Central memory CD8-positive, alpha-beta T cell (primary cell): ENCODE measurements at places on chromosomes 3 and 15.
A peak's percentile ranks its signal among the peaks of the same experiment; 100 is the strongest.

DNA sequence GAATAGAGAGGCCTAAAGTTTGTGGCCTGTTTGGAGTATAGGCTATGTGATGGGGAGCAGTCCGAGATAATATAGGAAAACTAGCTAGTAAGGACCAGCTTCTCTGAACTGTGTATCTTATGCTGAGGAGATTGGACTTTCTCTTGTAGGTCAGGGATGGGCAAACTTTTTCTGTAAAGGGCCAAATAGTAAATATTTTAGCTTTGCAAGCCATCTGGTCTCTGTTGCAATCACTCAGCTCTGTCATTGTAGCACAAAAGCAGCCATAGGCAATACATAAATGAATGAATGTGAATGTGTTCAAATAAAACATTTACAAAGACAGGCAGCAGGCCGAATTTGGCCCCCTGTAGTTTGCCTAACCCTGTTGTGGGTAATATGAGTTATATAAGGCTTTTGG is 24.5 kb downstream of the TMOD3 start:
- H3K4me1 ChIP-seq: peaks cover 67% of the 10 kb centered on the region
- peaks cover 2% of the 10 kb centered on the region for H3K36me3 ChIP-seq
- no peaks in the 10 kb centered on the region for H3K27me3 ChIP-seq
- no peak for DNase-seq

DNA sequence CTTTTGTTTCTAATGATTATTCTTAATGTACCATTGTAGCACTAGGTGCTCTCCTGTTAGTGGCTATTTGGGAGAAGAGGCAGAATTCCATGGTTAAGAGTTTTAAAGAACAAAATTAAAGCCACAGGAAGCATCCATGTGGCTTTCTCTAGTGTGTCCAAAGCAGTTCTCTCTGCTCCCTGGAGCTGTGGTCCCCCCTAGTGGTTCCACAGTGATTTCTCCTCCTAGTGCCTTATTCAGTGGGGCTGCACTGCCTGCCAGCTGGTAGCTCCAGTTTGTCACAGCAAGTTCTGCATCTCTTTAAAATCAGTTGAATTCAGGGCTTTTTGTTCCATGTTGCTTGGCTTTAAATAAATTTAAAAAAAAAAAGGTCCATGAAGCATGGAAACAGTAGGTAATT is 39.6 kb upstream of the FAM98B start:
- H3K4me3 ChIP-seq: no peak overlapping the region
- no peak overlapping the region for H3K27ac ChIP-seq
- H3K27me3 ChIP-seq: peaks cover 69% of the 10 kb centered on the region
- H3K36me3 ChIP-seq: peaks cover 2% of the 10 kb centered on the region
- DNase-seq: no peak

DNA sequence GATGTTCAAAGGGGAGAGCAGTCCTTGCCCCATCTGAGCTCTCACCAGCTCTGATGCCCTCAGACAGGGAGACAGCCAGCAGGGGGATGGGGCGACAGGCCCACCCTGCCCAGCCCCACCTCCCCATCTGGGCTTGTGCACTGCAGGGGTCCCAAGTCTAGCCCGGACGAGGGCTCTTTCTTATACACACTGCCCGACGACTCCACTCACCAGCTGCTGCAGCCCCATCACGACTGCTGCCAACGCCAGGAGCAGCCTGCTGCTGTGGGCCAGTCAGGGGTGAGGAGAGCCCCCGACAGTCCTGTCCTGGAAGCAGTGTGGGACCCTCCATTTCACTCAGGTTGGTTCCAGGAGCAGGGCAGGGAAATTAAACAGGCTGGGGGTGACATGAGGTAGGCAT is 73.9 kb downstream of the BOC start:
- peaks cover 2% of the 10 kb centered on the region for H3K36me3 ChIP-seq
- no peak overlapping the region for H3K4me3 ChIP-seq
- peaks cover 29% of the 10 kb centered on the region for H3K27me3 ChIP-seq
- DNase-seq: no peak

- no peak overlapping the region for H3K4me3 ChIP-seq
- peaks cover 26% of the 10 kb centered on the region for H3K4me1 ChIP-seq
- H3K27me3 ChIP-seq: peaks cover 14% of the 10 kb centered on the region
- peaks cover 2% of the 10 kb centered on the region for H3K36me3 ChIP-seq
- H3K27ac ChIP-seq: no peak overlapping the region
Observed at GRCh38 chr3:194308601-194309449, 42.3 kb downstream of the CPN2 start.

DNA sequence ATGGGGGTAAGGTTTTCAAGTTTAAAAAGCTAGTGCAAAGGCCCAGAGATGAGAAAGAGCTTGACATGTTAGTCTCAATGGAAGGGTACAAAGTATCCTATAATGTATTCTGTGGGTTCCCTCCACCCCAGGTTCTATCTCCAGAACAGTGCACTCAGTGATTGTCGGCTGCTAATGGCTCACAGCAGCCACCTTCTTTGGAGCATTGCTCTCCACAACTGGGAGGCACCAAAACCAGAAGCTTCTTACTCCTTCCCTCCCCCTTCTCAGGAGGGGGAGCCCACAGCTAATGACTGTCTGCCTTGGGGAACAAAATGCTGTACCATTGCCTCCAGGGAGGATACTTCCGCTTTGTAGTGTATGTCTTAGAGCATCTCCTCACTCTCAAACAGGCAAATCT is 439.4 kb upstream of the RBMS3 start:
- H3K4me3 ChIP-seq: no peak overlapping the region
- H3K27ac ChIP-seq: no peak overlapping the region
- H3K36me3 ChIP-seq: no peaks in the 10 kb centered on the region
- H3K4me1 ChIP-seq: no peaks in the 10 kb centered on the region
- no peak for DNase-seq

GRCh38 chr3:99836681-99837080 is 19.0 kb downstream of the CMSS1 start:
- no peak overlapping the region for H3K4me3 ChIP-seq
- no peak overlapping the region for H3K27ac ChIP-seq
- no peaks in the 10 kb centered on the region for H3K27me3 ChIP-seq
- no peaks in the 10 kb centered on the region for H3K4me1 ChIP-seq
- no peak for DNase-seq

DNA sequence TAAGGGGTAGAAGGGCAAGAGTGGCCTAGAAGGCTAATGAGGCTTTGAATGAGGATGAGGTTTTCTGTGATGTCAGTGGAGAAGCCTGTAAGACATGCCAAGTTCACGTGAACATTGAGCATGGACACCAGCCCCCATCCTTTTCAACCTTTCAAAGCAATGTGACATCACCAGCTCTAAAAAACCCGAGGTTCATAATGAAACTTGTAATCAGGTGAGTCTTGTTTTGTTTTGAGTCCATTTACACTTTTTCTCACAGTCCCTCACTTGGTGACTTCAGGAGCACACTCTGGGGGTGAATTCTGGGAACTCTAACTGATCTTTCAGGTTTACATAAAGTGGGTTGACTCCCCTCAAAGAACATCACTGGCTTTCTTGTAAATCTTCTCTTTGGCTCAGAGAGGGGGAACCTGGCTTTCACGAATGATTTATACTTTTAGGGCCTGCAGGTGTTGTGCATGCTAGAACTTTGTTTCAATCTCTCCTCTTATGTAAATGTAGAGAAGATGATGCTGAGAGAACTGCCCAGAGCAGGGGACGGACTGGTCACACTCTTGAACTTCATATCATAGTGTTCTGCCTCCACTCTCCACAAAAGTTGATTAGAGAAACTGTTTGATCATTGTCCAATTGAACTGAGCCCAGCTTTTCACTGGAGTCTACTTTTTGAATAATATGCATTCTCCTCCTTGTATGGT is 224.7 kb upstream of the SATB1 start:
- H3K27me3 ChIP-seq: no peaks in the 10 kb centered on the region
- DNase-seq: no peak
- H3K4me3 ChIP-seq: no peak overlapping the region
- peak overlapping the region; percentile 60 for H3K27ac ChIP-seq

GRCh38 chr3:18086760-18087159 is 338.4 kb downstream of the SATB1 start:
- H3K27ac ChIP-seq: no peak overlapping the region
- H3K4me3 ChIP-seq: no peak overlapping the region
- DNase-seq: no peak
- H3K36me3 ChIP-seq: peaks cover 2% of the 10 kb centered on the region

- no peak overlapping the region for H3K4me3 ChIP-seq
- H3K4me1 ChIP-seq: no peaks in the 10 kb centered on the region
- H3K27me3 ChIP-seq: peaks cover 14% of the 10 kb centered on the region
Observed at GRCh38 chr3:168161696-168162095, 66.0 kb upstream of the GOLIM4 start.

- no peak overlapping the region for H3K27ac ChIP-seq
- H3K27me3 ChIP-seq: no peaks in the 10 kb centered on the region
- H3K4me3 ChIP-seq: no peak overlapping the region
Observed at GRCh38 chr15:65824031-65824743, 32.1 kb upstream of the DENND4A start.

- peak overlapping the region; percentile 99 for H3K27ac ChIP-seq
- no peaks in the 10 kb centered on the region for H3K27me3 ChIP-seq
- peaks cover 9% of the 10 kb centered on the region for H3K36me3 ChIP-seq
- DNase-seq: no peak
- H3K4me1 ChIP-seq: peaks cover 84% of the 10 kb centered on the region
- H3K4me3 ChIP-seq: peak overlapping the region; percentile 6
Observed at GRCh38 chr15:67137951-67138848, 72.8 kb downstream of the SMAD3 start.

DNA sequence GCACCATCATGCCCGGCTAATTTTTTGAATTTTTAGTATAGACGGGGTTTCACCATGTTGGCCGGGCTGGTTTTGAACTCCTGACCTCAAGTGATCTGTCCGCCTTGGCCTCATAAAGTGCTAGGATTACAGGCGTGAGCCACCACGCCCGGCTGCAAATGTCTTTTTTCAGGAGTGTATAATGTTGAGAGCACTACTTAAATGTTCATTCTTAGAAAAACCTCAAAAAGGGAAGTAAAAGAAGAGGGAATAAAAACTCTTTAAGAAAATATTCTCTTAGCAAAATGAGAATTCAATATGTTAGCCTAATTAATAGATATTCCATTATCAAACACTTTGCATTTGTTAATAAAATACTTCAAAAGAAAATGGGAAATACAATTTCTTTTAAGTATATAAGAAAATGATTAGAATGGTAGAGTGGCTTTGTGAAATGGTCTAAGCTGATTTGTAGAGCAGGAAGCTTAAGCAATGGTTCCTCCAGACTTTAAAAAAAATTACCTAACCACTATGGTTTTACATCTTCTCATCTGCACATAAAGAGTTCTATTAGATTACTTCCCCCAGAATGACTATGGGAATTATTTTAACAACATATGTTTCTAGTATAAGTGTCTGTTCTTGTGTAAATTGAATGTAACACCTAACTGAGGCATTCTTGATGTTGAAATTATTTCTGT is 226.7 kb upstream of the ALCAM start:
- no peak overlapping the region for H3K27ac ChIP-seq
- H3K36me3 ChIP-seq: no peaks in the 10 kb centered on the region
- no peak overlapping the region for H3K4me3 ChIP-seq
- H3K27me3 ChIP-seq: no peaks in the 10 kb centered on the region

DNA sequence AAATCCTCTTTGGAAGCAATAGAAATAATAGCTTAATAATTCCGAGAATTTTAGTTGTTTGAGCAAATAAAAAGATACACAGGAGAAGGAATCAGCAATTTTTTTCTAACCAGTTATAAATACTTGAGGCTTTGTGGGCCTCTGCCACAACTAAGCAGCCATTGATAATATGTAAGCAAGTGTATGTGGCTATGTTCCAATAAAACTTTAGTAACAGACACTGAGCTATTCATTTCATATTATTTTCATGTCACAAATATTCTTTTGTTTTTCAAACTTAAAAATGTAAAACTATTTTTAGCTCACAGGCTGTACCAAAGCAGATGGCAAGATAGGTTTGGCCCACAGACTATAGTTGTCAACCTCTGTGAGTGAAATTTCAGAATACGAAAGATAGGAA is 85.7 kb downstream of the MSL2 start:
- no peak overlapping the region for H3K4me3 ChIP-seq
- H3K27ac ChIP-seq: no peak overlapping the region
- H3K36me3 ChIP-seq: no peaks in the 10 kb centered on the region
- DNase-seq: no peak

DNA sequence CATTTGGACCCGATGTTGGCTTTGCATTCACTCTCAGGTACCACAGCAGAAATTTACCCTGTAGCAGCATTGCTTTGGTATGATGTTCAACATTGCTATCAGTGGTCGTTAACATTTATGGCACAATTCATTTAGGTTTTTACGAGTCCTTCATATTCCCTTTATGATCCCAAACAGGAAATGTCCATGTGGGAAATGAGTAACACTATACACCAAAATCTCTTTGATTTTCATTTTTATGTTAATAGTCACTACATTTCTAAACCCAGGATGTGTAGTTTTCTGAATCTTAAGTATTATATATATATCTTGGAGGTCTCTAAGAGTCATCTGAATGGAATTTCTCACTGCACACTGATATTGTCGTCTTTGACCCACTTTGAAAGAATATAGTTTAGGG is 78.5 kb upstream of the RBMS3 start:
- no peaks in the 10 kb centered on the region for H3K27me3 ChIP-seq
- H3K36me3 ChIP-seq: no peaks in the 10 kb centered on the region
- no peak for DNase-seq
- H3K4me3 ChIP-seq: no peak overlapping the region

GRCh38 chr3:77467702-77468625 is 428.1 kb downstream of the ROBO2 start:
- no peaks in the 10 kb centered on the region for H3K4me1 ChIP-seq
- no peak for DNase-seq
- no peaks in the 10 kb centered on the region for H3K36me3 ChIP-seq
- H3K27ac ChIP-seq: no peak overlapping the region
- no peaks in the 10 kb centered on the region for H3K27me3 ChIP-seq

DNA sequence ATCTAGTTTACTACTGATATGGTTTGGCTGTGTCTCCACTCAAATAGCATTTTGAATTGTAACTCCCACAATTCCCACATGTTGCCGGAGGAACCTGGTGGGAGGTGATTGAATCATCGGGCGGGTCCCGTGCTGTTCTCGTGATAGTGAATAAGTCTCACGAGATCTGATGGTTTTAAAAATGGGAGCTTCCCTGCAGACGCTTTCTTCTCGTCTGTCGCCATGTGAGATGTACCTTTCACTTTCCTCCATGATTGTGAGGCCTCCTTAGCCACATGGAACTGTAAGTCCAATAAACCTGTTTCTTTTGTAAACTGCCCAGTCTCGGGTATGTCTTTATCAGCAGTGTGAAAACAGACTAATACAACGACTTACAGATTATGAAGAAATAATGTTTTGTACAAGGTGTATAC is 35.6 kb upstream of the PYDC2 start:
- H3K4me1 ChIP-seq: no peaks in the 10 kb centered on the region
- no peaks in the 10 kb centered on the region for H3K36me3 ChIP-seq
- H3K27me3 ChIP-seq: no peaks in the 10 kb centered on the region
- no peak overlapping the region for H3K4me3 ChIP-seq

GRCh38 chr15:62847900-62848489 is 194.6 kb upstream of the TPM1 start:
- no peak overlapping the region for H3K4me3 ChIP-seq
- DNase-seq: no peak
- no peak overlapping the region for H3K27ac ChIP-seq
- no peaks in the 10 kb centered on the region for H3K4me1 ChIP-seq

DNA sequence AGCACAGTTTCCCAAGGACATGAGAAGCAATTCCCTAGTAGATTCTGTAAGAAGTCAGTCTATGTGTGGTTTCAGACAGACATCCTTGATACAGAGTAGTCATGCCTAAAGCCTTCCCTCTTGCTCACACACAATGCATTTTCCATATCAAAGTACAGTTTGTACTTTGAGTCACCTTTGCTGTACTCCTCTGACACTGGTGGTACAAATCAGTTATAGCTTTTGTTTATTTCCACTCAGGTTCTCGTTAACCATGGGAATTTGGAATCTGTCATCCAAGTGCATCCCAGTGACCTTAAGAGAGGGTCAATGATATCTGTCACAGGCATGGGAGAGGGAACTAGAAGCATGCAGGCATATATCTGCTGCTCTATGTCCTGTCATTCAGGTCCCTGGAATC is 3.6 kb upstream of the GNB4 start:
- H3K4me3 ChIP-seq: no peak overlapping the region
- H3K4me1 ChIP-seq: peaks cover 18% of the 10 kb centered on the region
- no peak overlapping the region for H3K27ac ChIP-seq
- no peak for DNase-seq
- peaks cover 48% of the 10 kb centered on the region for H3K27me3 ChIP-seq
